CD4-positive, alpha-beta memory T cell (primary cell): ENCODE measurements at places on chromosomes 2 and 18. TPM values are rescaled to one million over a fixed set of nuclear protein-coding genes. Genes with fewer than 3 reads are reported as not detected.
A peak's percentile ranks its signal among the peaks of the same experiment; 100 is the strongest.

The GALNT13 gene
- not detected for total RNA-seq

The CTLA4 gene
- total RNA-seq = 18.4 TPM

The SMAD2 gene
- total RNA-seq = 131 TPM

The CPS1 gene
- 0.44 TPM for total RNA-seq

The ALLC gene
- not detected for total RNA-seq

The PLEK gene
- 9.1 TPM for total RNA-seq

The CCBE1 gene
- total RNA-seq = not detected

The AMER3 gene
- not detected for total RNA-seq

The C2orf80 gene
- not detected for total RNA-seq

The ST8SIA5 gene
- total RNA-seq = not detected

GRCh38 chr2:240798327-240798905 is 21.6 kb downstream of the KIF1A start:
- no peak for DNase-seq

GRCh38 chr18:6370410-6370809 is 44.3 kb downstream of the L3MBTL4 start:
- no peak for DNase-seq

DNA sequence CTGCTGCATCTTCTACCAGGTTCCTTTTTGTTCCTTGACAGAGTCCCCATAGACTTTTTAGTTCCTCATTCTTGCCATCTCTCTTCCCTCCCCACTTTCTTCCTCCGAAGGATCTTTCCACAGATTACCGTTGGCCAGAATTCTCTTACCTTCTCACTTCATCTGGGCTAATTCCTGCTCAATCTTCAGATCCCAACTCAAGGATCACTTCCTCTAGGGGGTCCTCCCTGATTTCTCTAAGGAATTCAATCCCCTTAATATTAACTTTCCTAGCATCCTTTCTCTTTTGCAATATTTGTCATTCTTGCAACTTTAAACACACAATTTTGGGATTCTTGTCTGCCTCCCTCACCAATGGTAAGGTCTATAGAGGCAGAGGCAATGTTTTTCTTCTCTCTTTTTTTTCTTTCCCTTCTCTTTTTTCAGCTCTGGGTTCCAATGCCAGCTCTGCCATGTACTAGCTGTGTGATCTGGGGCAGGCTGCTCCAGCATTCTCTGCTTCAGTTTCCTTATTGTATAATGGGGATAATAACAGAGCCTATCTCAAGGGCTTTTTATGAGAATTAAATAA is 5.4 kb upstream of the KCNE4 start:
- no peak for DNase-seq

GRCh38 chr2:118865106-118865505 is 17.7 kb upstream of the EN1 start:
- DNase-seq = no peak

GRCh38 chr18:52948868-52949444 is 609.0 kb downstream of the DCC start:
- no peak for DNase-seq

- no peak for DNase-seq
Measured at GRCh38 chr2:9308186-9308955, 101.8 kb downstream of the ASAP2 start.

DNA sequence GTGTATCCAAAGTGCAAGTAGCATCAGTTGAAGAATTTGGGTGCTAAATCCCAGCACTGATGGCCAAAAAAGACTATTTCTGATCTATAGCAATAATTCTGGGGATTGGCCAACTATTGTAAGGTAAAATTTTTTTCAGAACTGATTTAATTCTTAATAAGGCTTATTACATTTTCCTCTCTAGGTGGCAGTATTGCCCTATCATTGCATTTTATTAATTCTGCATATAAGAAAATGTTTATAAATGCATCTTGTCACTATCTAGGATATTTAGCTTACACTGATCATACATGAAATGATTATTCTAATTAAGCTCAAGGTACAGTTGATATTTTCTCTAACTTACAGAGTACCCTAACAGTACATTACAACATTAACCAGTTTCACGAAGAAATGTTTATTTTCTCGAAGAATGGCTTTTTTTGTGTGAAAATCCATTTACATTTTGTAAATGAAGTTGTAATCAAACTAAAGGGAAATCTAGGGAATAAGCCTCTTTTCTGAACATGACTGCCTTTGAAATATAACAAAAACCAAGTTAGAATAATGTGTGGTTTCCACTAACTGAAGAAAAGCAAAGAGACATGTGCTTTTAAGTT is 11.0 kb downstream of the TTN start:
- peak; percentile 13 for DNase-seq

GRCh38 chr2:2484301-2484700 is 153.2 kb upstream of the MYT1L start:
- no peak for DNase-seq

DNA sequence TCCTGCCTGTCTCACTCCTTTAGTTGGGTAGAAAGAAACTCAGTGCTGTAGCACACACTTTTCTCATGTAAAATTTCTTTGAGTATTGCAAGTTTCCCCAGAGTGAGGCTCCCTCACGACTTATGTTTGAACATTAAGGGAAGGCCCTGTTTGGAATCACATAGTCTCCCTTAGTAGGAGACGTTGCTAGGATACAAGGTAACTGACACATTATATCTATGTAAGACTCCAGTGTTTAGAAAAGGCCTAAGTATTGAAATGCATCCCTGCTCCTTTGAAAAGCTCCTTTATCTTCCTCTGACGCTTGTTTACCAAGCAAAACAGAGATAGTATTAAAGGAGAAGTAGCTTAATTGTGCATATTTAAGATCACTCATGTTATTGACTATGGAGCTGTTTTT is 248.2 kb downstream of the PHLPP1 start:
- no peak for DNase-seq

GRCh38 chr2:232781765-232782164 is 5.4 kb upstream of the KCNJ13 start:
- DNase-seq = peak; percentile 35

DNA sequence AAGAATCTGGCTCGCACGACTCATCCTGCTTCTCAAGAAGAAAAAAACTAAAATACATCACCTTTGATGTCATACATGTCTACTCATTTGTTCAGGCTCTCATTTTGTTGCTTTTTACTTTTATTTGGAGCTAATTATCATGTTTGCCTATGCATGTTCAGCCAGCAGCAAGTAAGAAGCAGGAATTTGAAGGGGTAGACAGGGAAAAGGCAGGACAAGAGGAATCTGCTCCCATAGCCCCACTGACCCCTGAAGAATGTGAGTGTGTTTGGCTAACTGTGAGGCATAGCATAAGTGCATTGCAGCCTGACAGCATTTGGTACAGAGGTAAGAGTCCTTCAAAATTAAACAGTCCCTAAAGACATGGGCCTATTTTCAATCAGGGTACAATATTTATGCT is 72.7 kb downstream of the NYAP2 start:
- DNase-seq = no peak
